KG1 (cell line): ENCODE measurements at places on chromosomes 3 and 15.
A peak's percentile ranks its signal among the peaks of the same experiment; 100 is the strongest.

- no peak for DNase-seq
These were observed 1.8 kb upstream of the MESD start for GRCh38 chr15:80991421-80991820.

DNA sequence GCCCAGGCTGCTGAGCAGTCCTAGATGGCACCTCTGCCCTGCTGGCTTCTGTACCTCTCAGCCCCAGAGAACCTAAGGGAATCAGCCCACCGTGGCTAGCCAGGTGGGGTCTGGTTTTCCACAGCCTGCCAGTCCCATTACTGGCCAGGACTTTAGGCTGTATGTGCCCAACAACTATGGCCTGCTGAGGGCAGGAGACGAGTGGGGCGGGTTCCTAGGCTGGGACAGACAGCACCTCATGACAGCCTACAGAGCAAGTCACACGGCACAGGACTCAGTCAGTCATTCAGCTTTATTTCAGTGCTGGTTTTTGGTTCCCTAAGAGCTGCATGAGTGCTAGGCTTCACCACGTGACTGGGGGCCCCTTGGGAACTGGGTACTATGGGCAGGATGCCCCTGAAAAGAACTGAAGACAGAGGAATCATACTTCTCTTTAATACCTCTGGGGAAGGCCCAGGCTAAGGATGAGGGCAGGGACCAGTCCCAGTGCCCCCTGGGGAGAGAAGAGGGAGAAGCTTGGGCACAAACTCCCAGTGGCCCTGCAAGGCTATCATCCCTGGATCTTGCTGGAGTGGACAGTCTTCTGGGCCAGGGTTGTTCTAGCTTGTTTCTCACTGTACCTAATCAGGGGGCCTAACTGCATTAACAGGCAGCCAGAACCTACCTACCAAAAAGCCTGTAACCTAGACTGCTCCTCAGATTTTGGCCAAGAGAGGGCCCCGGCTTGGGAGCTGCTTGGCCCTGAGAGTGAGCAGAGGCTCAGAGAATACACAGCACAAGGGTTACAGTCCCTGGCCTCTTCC is 14.8 kb downstream of the CLK3 start:
- no peak for DNase-seq

- DNase-seq: no peak
These were observed 175.0 kb upstream of the PFN2 start for GRCh38 chr3:150145659-150146058.

DNA sequence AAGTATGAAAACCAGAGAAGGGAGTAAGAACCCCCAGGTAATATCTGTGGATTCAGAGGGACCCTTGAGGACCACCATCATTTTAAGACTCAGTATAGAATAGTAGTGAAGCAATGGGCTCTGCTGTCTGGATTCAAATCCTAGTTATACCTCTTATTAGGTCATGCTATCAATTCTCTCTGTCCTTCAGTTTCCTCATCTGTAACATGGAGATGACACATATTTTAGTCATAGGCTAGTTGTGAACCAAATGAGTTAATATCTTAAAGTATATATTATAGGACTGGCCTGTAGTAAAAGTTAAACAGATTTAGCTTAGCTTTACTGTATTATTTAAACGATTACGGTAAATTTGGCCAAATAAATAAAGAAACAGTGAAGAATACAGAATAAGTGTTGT is 177.3 kb upstream of the GOLIM4 start:
- no peak for DNase-seq

DNA sequence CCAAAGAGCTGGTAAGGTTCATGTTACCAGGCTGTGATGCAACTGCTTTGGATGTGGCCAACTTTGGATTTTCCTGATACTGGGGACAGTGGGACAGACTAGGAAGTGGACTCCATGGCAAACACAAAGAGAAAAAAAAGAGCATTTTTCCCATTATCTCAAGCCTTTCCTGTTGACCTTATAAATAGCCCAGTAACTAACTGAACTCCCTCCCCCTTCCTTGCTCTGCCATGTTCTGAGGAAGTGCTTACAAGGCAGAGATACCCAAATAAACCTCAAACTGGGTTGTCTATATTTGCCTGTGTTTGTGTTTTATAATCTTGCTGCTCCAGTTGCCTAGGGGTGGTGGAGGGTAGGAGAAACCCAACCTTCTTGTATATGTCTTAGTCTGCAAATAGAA is 27.3 kb upstream of the SLC9A9 start:
- no peak for DNase-seq

DNA sequence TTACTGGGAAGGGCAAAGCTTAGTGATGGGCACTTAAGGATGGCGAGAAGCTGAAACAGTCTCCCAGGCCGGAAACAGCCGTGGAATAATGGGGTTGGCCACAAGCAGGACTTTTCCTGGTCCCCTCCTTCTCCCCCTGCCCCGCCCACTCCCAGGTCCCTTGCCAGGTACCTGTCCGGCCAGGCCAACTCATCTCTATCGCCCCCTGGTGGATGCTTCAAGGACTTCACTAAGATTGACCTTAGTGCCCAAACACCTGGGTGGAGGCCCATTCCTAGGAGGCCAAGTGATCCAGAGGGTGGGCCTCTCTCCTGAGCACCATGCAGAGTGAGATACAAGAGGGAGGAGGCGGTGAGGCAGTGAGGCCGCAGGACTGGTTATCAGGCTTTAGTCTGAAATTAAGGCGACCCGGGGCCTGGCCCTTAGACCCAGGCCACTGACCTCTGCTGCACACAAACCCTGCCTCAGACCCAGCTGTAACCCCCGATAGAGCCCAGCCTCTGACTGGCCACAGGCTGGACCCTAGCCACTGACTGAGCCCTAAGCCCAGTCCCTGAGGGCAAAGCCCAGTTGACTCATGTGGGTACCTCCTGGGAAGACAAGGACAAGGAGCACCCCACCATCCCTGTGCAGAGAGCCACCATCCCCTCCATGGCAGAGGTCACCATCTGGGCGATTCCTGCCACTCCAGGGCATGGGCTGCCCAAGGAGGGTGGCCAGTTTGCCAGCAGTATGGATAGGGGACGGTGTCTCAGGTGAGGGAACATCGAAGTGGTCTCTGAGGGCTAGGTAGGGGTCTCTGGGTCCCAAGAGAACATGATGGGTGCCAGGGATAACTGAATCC is 37.6 kb downstream of the VIPR1 start:
- no peak for DNase-seq

DNA sequence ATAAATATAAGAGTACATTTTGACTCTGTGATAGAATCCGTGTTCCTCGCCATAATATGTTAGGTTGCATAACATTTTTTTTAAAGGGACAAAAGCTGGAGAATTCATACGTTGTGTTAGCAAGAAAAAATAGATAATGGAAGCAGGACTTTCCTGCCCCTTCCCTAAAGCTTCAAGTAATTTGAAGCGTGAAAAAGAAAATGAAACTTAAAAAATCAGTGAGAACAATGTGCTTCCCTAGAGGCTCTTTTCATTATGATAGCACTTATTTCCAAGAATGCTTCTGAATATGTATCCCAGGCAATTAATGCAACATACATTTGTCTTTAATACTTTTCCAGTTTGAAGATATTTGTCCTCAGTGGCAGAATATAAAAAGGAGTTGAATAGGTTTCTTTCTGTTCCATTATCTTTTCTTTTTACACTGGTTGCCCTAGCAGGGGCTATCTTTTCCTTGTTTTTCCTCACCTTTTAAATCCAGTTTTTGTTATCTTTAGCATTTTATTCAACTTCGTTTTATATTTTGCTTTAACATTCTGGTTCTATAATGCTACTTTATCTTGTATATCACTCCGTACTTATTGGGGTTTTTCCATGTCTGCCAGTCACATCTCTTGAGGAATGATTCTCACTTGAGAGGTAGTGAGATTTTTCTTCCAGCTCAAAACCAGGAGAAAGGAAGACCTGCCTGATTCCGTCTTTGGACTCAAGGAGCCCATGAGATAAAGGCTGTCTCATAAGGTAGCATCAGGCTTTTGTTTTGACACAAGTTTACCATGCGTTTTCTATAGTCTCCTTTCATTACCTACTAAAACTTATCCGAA is 113.8 kb downstream of the MBNL1 start:
- DNase-seq: no peak

GRCh38 chr3:142796823-142797222 is 73.0 kb downstream of the TRPC1 start:
- DNase-seq: no peak

GRCh38 chr3:182782149-182782548 is 11.2 kb upstream of the ATP11B start:
- DNase-seq: no peak

DNA sequence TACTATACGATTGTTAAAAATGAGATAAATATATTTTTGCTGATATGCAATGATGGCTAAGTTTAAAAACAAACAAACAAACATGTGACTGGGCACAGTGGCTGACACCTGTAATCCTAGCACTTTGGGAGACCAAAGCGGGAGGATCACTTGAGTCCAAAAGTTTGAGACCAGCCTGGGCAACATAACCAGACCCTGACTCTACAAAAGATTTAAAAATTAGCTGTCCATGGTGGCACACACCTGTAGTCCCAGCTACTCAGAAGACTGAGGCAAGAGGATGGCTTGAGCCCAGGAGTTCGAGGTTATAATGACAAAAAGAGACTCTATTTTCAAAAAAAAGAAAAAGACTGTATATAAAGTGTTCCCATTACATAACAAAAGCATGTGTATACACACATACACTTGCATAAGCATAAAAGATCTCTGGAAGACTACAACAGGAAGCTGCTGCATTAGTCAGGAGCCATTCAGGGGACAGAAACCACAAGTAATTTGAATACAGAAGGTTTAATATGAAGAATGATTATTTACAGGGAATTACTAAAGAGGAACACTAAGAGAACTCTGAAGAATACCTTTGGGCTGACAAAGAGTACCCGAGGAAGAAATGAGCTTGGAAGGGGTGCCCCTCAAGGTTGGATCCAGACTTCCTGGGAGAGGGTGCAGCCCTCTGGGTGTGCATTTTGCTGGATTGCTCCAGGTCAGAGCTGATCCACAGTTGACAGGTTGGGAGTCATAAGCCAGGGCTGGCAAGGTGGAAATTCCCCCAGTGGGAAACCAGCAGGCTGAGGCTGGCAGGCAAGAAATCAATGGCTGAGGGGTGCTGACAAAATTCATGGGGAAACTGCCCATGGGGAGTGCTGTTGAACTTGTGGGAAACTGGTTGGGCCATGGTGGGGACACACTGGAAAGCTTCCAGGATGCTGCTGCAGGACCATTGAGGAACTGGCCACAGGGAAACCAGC is 9.3 kb upstream of the TM4SF18 start:
- peak; percentile 15 for DNase-seq

GRCh38 chr15:98935736-98936135 is 71.9 kb downstream of the PGPEP1L start:
- no peak for DNase-seq

GRCh38 chr3:59056706-59057105 is 6.9 kb upstream of the CFAP20DC start:
- no peak for DNase-seq

DNA sequence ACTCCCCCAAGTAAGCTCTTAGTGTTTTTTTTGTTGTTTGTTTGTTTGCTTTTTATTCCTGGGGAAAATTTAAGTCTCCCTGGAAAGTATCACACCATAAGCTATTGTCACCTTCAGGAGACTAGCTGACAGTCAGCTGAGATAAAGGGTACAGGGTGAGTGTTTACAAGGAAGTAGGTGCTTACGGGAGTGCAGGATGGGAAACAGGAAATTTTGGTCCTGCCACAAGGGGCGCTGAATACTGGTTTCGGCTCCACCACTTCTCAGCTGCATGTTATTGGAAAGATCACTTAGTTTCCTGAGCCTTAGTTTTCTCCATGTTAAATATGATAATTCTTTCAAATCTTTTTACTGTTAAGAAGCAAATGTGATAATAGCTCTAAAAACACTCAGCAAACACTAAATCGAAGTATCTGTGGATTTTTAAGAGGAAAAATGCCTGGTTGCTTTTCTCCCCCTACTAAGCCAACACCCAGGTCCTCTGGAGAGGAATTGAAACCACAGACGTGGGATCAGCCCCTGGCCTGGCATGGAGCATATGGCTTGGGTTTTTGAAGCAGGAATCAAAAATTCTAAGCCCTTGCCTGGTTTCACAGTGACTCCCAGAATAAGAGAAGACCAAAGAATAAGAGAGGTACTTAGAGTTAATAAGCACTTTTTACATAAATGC is 90.7 kb downstream of the SCN11A start:
- no peak for DNase-seq

DNA sequence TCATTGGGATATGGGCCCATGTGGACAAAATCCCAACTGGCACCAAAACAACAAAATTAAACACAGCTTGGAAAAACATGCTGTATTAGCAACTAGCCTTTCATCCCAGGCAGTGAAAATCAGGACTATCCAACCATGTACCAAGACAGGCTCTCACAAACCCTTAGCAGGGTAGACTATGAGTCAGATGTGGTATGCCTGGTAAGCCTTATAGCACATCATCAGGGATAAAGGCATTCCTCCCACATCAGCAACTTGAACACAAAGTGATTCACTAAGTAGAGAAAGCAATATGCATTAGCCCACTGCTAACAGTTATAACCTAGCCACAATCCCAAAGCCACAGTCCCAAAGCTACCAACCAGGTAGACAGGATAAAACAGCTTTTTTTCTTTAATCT is 8.0 kb downstream of the CEP152 start:
- DNase-seq: no peak

GRCh38 chr3:43695443-43695842 is 4.7 kb downstream of the ABHD5 start:
- DNase-seq: no peak

GRCh38 chr15:43150191-43150929 is 17.0 kb downstream of the TMEM62 start:
- no peak for DNase-seq

DNA sequence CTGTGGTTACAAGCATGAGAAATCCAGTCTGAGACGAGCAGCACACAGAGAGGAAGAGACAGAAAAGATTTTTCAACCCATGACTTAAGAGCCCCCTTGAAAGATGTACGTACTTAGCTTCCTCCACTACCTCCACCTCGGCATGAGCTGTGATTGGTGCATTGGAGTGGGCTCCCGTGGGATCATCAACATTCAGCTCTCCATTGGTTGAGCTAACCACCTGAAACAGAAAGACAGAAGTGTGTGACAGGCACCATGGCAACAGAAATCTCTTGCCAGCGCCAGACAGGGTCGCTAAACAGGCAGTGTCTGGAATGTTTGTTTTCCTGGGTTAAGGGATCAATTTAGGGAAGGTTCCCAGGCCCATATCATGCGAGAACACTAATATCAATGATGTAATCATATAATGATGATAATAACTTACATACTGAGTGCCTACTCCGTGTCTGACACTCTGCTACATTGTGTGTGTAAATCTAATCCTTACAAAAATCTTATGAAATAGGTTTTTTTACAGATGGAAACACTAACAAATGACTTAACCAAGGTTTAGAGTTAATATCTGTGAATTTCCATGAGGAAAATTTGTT is 17.5 kb upstream of the PPIB start:
- DNase-seq: no peak

DNA sequence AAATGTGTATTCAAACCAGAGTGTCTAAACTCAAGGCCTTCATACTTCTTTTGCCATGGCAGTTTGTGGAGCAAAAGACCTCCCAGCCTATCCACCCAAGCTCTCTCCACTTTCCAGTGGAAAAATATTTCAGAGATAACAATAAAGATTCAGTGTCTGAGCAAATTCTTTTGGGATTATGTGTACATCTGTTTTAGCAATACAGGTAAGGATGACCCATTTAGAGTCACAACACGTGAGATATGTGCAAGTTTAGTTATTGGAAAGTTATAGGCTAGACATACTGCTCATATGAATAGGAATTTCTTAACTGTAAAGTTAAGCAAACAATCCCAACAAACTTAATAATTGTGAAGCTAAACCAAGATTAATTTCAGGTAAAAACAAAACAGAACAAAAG is 174.5 kb upstream of the LRIG1 start:
- DNase-seq: no peak
